ENCODE measurements at places on chromosomes 2 and 18. TPM values are rescaled to one million over a fixed set of nuclear protein-coding genes. Genes with fewer than 3 reads are reported as not detected.
A peak's percentile ranks its signal among the peaks of the same experiment; 100 is the strongest.

DNA sequence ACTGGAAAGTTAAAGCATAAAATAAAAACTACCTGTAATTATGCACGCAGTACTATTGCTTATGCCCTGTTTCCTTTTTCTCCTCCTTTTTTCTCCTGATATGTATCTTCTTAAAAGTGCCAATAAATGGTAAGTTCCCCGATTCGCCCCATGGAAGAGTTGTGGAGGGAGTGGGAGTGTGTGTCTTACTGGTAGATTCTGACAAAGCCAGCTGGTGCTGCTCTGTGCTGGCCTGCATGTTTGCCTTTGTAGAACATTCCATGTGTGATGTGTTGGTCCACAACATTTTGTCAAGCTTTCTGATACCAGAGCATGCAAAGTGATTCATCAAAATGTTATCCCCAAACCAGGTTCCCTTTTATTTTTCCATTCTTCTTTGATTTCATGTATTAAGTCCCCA, 356.9 kb upstream of the RAB12 start:
- DNase-seq, result no peak

GRCh38 chr18:59881728-59882656, 17.8 kb upstream of the PMAIP1 start:
- DNase-seq, result peak; percentile 59

GRCh38 chr18:35605686-35606417, 24.3 kb downstream of the GALNT1 start:
- DNase-seq, result peak; percentile 37

PPP1R1C gene
- not detected for total RNA-seq

FAM124B gene
- total RNA-seq, result 0.32 TPM

C2orf76 gene
- 9.5 TPM for total RNA-seq

All from activated naive CD4-positive, alpha-beta T cell treated with anti-CD3 and anti-CD28 coated beads for 36 hours (primary cell).